ENCODE measurements at places on chromosomes 2 and 18. TPM values are rescaled to one million over a fixed set of nuclear protein-coding genes. Genes with fewer than 3 reads are reported as not detected.

The PRSS56 gene
- not detected for total RNA-seq

The NR4A2 gene
- total RNA-seq = 0.13 TPM

The C2orf80 gene
- not detected for total RNA-seq

The IL18RAP gene
- not detected for total RNA-seq

The FASTKD2 gene
- total RNA-seq = 62.1 TPM

The LAMA3 gene
- 8.0 TPM for total RNA-seq

The ACVR1 gene
- total RNA-seq = 20.0 TPM

The CEBPZOS gene
- total RNA-seq = 30.2 TPM

The DGKD gene
- total RNA-seq = 8.8 TPM

The OR6B2 gene
- not detected for total RNA-seq

The HOXD8 gene
- total RNA-seq = not detected

The RGPD4 gene
- total RNA-seq = not detected

The ARHGAP25 gene
- 3.0 TPM for total RNA-seq

The CCDC85A gene
- 15.4 TPM for total RNA-seq

The SLC19A3 gene
- total RNA-seq = 0.86 TPM

The EFHD1 gene
- not detected for total RNA-seq

The LYG1 gene
- total RNA-seq = 0.57 TPM

The RAX gene
- not detected for total RNA-seq

The ZFP36L2 gene
- 11.8 TPM for total RNA-seq

The MSTN gene
- total RNA-seq = 0.07 TPM

The ESPNL gene
- under 0.01 TPM for total RNA-seq

The CTNNA2 gene
- not detected for total RNA-seq

The CD207 gene
- total RNA-seq = not detected

The AQP12A gene
- total RNA-seq = not detected

The HOXD4 gene
- total RNA-seq = 8.7 TPM

The LRRTM4 gene
- not detected for total RNA-seq

The CRYGD gene
- total RNA-seq = not detected

The EIPR1 gene
- total RNA-seq = 33.0 TPM

The ADGRF3 gene
- total RNA-seq = 0.14 TPM

The ALPI gene
- not detected for total RNA-seq

The LTBP1 gene
- total RNA-seq = 9.5 TPM

The DSG1 gene
- total RNA-seq = not detected

The RGPD3 gene
- 0.53 TPM for total RNA-seq

The SMARCAL1 gene
- total RNA-seq = 16.6 TPM

The ZAP70 gene
- under 0.01 TPM for total RNA-seq
